ENCODE measurements at places on chromosomes 2 and 18.

- no peak for DNase-seq
Measured at GRCh38 chr2:107393516-107393915, 433.2 kb upstream of the RGPD4 start.

DNA sequence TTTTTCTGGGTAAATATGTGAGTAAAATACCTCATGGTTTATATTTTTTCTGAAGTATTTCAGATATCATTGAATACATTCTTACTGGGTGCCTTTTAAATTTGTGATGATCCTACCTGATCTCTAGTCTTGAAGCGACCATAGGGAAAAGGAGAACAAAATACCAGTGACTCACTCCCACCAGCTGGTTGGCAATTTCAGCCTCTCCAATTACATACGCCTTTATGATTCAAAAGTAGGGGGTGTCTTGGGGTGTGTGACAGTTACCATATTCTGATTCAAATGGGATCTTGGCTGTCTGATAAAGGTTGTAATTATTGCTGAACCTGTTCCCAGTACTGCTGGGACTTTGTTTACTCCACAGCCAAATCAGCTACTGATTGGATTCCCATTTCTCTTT is 175.9 kb upstream of the NXPH2 start:
- no peak for DNase-seq

- DNase-seq: peak; percentile 89
Measured at GRCh38 chr18:21111346-21112139, at the start of gene ROCK1. Gene ROCK1 (minus strand): TSS chr18:21111813. CDS start chr18:21110910, 903 bp downstream.

- DNase-seq: no peak
Measured at GRCh38 chr18:32389858-32390257, 80.8 kb downstream of the GAREM1 start.
